Stimulated activated CD4-positive, alpha-beta T cell treated with anti-CD3 and anti-CD28 coated beads, TNF-alpha, amount 100 ng/mL, for 4 hours (primary cell): ENCODE measurements at places on chromosomes 2 and 18.
A peak's percentile ranks its signal among the peaks of the same experiment; 100 is the strongest.

DNA sequence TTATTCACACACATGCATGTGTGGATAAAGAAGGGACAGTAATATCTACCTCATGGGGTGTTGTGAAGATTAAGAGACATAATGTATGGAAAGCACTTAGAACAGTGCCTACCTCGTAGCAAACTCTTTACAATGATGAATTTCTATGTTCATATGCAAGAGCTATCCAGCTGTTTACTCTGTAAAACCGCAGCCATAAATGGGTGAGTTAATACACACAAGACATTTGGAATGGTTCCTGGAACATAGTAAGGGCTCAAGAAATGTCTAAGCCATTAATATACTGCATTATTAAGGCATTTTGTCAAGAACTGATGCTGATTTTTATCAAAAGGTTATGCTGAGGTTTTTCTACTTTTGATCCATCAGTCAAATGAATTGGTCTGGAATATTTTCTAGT, 1076.2 kb downstream of the TSN start:
- DNase-seq, result no peak

GRCh38 chr2:109203246-109204011, 74.4 kb downstream of the SH3RF3 start:
- no peak for DNase-seq

- DNase-seq, result no peak
These were observed 5.2 kb downstream of the CTDP1 start for GRCh38 chr18:79684787-79685186.

DNA sequence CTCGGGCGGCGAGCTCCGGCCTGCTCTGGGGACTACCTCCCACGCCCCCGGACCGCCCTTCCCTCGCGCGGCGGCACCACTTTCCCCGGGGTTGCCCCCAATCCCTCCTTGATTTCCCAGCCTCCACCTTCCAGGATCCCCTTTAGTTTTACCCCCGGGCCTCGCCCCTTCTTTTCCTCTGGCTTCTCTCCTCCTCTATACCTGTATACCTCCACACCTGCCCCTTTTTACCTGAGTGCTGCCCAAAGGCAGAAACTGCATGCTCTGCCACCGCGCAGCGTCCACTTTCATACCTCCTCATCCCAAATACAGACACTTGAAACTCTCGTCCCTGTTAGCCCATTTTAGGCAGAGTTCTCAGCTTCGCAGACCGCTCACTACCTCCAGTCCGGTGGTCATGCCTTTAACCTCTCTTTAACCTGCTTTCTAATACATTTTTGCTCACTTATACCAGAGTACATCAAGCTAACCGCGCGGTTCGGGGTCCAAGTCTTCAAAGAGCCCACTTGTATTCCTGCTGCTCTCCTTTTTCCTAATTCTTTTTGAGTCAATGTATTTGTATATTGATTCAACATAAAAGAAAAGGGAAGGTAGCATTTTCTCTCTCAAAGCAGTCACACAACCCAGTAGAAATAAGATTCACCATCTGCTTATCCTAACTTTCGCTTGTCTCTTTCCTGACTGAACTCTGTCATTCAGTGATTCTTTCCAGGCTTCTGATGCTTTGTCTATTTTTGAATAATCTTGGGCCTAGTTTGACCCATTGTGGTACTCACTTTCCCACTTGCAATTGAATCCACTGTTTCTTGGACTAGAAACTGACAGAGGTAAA, 901 bp downstream of the SPOPL start:
- peak; percentile 1 for DNase-seq

- DNase-seq, result no peak
These were observed 58.0 kb upstream of the CABYR start for GRCh38 chr18:24080861-24081260.

- no peak for DNase-seq
These were observed 136.4 kb downstream of the LRP2 start for GRCh38 chr2:169225906-169226305.

DNA sequence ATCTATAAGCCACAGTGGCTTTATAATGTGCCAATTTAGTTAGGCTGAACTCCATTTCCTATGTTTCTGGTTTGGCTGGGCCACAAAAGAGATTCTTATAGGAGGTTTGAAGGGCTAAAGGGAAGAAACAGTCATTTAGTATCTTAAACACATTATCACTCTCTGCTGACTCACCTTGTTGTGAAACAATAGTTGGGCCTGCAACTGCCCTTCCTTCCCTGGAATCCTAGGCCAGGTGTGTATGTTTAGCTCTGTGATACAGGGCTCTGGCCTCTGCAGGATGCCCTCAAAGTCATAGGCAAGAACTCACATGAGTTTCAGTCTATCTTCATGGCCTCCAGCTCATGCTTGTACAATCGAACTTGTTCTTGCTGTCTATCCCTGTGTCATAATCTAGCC, 400.0 kb upstream of the CELF4 start:
- no peak for DNase-seq

- DNase-seq, result no peak
These were observed 64.7 kb downstream of the TEX51 start for GRCh38 chr2:126963390-126963789.

GRCh38 chr2:3643371-3644245, 14.4 kb upstream of the ALLC start:
- no peak for DNase-seq

DNA sequence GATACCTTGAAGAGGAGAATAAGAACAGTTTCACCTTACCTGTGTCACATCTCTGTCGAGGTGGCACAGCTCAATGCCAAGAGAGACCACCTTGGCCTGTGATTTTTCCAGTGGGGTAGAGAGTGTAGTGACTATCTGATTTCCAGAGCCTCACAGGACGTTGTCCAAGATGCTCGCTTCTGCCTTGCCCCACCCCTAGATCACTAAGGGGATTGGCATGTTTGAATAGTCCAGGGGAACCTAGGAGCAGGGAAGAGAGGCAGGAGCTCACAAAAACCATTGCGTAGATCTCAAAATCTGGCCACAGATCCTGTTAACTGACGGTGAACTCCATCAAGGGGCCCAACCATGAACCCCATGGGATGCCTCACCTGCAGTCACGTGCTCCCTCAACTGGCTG, 24.2 kb downstream of the TMEM178A start:
- DNase-seq, result no peak

DNA sequence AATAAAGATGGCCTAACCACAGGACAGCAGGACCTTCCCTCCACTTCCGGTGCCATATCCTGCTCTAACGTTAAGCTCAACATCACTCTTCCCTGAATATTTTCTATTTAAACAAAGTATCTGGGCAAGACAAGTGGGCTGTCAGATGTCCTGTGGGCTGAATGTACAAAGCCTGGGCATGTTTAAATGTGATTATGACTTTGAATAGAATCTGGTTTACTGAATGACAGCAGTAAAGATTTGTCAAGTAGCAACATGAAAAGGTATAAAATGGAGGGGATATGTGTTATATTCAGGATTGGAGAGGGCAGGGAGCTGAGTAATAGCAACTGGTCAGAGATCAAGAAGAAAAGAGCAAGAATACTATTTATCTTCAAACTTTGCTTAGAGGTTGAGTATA, 540.9 kb downstream of the NRXN1 start:
- DNase-seq, result no peak

GRCh38 chr18:24515721-24516120, 55.3 kb downstream of the HRH4 start:
- DNase-seq, result no peak

DNA sequence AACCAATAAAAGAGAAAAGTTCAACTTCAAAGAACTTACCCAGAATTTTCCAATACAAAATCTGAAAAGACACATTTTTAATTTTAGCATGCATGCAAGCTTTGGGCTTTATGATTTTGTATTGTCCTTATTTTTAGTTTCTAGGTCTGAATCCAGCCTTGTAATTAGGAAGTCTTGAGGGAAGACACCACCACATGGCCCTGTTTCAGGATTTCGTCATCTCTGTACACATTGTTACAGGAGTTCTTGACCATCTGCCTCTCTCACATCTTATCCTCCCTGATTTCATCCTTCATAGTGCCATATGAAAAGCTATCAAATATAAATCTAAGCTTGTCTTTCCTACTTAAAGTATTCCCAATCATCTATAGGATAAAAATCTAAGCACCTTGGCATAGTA, 176.1 kb downstream of the TXNL1 start:
- no peak for DNase-seq

GRCh38 chr2:57097855-57098254, 914.1 kb downstream of the CCDC85A start:
- no peak for DNase-seq

- DNase-seq, result no peak
These were observed 53.6 kb downstream of the HK2 start for GRCh38 chr2:74887445-74887951.

- DNase-seq, result no peak
These were observed 466.1 kb upstream of the HS6ST1 start for GRCh38 chr2:128784626-128785306.

DNA sequence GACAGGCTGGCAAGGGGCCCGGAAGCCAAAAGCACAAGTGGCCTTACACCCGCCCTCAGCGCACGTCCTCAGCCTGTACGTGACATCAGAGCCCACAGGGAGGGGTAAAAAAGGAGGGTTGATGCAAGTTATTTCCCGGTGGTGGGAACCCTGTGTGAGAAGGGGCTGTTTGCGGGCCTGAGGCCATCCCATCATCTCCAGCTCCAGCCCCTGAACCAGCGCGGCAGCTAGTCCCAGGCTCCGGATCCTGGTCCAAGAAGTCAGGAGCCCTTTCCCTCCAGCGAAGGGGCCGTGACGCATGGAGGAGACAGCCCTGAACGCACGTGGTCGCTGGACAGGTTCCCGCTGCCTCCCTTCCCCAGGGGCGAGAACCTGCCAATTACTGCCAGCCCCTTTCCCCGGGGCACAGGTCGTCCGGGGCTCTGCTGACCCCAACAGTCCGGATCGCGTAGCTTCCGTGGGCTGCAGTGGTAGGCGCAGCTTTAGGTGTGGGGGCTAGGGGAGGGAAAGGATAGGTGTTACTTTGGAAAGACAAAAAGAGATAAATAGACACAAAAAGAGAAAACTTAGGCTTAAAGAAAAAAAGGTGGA, 1.3 kb upstream of the LRP2 start:
- no peak for DNase-seq

DNA sequence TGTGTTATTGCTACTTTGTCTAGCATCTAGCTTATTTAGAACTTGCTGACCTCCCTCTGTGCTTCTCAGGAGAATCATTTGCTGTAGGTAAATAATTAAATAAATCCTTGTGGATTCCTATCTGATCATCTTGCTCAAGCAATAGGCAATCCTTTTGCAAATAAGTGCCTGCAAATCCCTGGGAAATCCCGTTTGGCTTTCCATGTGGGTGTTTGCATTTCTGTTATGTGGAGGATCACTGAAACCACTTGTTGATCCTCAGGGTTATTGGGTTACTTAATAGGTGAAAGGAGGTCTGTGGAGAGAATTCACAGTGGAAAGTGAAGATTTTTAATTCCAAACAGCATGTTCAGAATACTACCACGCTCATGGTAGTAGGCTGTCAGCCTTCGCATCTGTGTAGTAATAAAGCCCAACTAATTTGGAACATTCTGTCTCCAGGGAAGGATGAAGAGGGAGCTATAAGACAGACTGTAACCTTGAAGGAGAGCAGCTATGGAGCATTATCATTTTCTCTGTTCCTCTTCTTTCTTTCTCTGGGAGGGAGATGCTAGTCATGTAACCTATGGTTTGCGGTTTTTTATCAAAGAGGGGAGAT, 72.5 kb downstream of the GULP1 start:
- DNase-seq, result no peak
